ENCODE measurements at places on chromosomes 13 and 19.

GRCh38 chr13:96314974-96315373 is 225.1 kb downstream of the HS6ST3 start:
- no peak for DNase-seq

DNA sequence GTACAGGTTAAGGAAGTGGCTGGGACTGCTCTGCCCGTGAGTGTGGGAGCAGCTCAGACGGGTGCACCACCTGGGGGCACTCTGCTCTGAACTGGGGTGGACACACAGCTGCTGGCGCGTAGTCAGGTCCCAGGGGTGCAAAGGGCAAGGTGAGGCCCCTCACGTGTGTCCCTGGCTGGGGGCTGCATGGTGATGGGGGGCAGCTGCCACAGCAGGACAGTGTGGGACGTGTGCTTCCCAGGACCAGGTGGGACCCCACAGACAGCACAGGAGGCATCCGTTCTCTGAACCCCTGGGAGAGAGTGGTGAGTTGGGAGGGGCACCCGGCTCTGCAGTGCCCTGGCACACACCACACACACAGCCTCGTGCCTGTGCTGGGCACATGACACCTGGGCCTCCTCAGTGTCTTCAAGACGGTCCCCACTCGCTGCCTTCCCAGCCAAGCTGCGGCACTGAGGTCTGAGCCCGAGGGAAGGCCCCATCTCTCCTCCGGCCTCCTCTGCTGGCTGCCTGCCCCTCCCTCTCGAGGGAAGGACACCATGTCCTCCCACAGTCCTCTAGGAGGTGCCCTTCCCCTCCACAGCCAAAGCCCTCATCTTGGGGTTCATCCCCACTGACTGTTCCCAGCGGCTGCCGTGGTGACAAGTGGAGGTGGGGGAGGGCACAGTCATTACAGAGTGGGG is 24.7 kb downstream of the CILP2 start:
- no peak for DNase-seq

- peak; percentile 6 for DNase-seq
Measured at GRCh38 chr13:32669030-32669646, 82.9 kb downstream of the PDS5B start.

DNA sequence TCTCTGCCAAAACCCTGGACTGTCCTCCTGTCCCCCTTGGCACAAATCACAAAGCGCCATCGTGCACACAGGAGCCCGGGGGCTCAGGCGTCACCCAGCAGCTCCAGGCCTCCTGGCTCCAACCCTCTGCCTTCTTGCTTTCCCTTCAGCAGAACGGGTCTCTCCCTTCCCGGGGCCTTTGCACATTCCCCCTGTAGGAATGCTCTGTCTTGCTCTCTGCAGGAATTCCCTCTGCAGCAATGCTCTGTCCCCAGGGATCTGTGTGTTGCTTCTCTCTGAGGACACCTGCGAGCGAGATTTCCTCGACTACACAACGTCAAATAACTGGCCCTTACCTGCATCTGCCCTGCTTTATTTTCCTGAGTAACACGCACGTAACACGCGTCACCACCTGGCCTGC is 13.3 kb upstream of the RASA3 start:
- DNase-seq = no peak

DNA sequence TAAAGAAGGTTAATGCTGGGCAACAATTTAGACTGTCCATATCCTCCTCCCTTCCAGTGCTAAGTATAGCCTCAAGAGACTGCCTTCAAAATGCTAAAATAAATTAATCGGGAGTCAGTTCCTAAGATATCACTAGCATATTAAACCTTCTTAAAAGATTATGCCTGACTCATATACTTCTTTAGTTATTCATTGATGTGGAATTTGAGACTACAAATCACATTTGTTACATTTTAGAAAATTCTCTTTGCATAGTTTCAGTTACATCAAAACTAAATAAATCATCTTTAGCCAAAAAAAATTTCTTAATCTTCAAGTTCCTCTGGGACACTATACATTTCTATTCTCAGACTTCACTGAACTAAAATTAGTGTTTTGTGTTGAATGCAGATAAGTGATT is 769.1 kb downstream of the PCDH9 start:
- no peak for DNase-seq

DNA sequence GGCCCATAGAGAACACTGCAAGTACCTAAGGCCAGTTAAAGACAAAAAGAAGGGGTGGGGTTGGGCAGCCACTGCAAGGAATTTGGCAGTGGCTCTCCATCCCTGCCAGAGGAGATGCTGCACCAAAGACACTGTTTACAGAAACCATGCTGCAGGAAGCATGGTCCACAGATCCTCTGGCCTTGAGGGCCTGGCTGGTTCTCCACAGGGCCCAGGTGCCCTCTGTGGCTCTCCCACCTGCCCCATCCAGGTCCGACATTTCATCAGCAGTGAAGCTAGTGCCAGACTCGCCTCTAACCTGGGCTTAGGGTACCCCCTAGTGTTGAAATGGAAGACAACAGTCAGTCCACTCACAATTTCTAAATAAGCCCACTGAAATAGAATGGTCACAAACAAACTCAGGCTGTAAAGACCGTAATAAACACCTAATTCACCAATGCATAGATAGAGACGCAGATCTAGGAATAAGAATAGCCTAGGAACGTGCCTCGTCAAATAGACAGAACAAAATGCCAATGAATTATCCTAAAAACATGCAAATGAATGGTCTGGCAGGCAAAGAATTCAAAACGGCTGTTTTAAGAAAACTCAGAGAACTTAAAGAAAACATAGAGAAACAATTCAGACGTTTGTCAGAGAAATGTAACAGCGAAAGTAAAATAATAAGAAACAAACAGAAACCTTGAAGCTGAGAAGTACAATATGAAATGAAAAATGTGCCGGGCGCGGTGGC is 23.3 kb downstream of the LYPD4 start:
- DNase-seq = peak; percentile 74

GRCh38 chr19:30227012-30227621 is 145.1 kb upstream of the ZNF536 start:
- no peak for DNase-seq

DNA sequence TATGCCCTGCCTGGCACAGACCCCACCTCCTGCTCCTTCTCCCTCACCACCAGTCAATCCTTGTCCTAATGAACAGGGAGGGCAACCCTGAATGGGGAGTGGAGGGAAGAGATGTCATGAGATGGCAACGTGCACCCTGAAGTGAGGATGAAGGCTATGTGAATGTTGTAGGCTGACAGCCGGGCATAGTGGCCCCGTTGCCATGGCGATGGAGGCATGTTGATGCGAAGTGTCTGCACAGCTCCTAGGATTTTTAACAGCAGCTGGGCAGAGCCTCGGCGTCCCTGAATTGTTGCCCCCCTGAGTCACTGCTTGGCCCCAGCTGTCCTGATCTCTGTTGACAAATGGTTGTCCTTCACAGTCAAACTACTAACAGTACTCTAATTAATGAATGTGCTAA is 4.8 kb upstream of the ALOX5AP start:
- DNase-seq = no peak

DNA sequence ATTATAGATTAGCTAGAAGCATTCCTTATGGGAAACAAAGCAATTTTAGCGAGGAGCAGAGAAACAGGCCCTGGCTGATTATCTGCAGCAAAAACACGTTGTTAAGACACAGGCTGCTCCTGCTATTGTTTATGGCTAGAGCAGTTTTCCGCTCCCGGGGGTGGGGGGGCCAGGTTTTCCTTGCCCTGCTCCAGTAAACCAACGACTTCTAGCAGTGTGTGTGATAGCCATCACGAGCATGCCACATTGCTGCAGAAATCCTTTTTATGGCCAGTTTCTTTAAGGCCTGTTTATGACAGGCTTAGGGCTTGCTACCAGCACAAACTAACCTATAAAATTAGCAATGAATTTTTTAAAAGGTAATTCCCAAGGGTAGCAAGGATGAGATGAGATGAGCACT is 18.4 kb upstream of the IL17D start:
- DNase-seq = no peak

DNA sequence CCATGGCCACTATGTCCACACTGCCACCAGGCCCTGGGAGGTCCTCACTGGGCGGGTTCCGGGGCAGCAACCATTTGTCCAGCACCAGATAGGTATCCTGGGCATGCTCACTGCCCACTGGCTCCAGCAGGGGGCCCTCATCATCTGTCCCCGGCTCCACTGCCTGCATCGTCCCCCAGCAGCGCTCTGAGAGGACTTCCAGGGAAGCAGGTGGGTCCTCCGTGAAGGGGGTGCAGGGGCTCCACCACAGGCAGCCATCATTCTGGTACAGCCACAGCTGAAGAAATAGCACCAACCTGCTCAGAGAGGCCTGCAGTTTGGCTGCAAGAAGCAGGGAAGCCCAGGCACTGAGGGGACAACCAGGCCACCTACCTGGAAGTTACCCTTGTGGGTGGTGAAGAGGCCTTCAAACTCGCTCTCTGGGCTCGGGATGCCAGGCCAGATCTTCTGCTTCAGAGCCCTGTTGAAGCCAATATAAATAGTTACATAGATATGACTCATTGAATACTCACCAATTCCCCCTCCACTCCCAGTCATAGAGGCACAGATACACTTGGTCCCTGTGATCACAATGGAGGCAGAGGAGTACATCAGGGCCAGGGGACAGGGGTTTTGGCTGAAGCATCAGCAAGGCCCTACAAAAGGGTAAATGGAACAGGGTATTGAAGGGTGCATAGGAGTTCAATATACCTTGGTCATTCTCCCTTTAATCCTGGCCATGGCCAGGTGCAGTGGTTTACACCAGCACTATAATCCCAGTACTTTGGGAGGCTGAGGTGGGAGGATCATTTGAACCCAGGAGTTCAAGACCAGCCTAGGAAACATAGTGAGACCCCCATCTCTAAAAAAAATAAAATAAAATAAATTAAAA is 4.1 kb downstream of the SWSAP1 start:
- DNase-seq = peak; percentile 54

GRCh38 chr19:30696514-30696913 is 324.3 kb downstream of the ZNF536 start:
- peak; percentile 84 for DNase-seq

DNA sequence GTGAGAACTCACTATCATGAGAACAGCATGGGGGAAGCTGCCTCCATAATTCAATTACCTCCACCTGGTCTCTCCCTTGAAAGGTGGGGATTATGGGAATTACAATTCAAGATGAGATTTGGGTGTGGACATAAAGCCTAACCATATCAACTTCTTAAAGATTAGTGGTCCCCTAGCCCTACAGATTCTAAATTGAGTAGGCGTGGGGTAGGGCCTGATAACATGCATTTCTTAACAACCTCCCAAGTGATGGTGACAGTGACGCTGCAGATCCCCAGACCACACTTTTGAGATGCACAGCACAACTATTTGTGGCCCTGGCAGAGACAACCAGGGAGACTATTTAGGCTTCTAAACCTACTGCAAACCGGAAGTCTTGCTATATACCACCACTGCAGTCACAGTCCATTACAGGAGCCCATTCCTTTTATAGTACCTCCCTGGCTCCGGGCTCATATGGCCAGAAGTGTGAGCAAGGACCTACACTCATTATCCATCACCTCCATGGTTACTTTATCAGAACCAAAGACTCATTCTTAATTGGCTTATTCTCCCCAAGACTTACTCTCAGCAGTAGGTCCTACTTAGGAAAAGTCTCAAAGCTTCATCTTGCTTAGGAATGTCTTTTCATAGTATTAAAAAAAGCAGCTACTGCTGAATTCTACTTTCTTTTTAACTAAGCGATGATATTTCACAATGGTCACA is 2.1 kb upstream of the DPY19L3 start:
- DNase-seq = no peak

GRCh38 chr19:30388327-30388726 is 16.1 kb downstream of the ZNF536 start:
- DNase-seq = no peak

DNA sequence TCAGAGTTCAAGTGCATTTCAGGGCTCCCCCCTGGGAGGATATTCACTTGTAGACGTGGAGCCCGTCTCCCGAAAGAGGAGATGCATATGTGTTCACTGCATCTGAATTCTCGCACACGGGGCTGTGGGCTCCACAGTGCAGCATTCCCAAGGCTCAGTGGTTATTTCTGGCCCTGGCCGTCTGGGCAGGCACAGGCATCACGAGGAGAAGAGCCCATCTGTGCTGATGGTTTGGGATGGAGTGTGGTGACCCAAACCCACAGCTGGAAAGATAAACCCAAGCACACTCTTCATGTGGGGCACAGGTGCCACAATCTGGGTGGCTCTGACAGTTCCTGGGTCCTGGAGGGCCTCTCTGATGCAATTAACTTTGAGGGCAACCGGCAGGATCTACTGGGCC is 242.1 kb downstream of the TSHZ3 start:
- DNase-seq = no peak

GRCh38 chr19:852136-853013 is at the start of gene ELANE:
Gene ELANE, plus strand, starts transcription at chr19:852303. Its CDS starts 26 bp downstream, at chr19:852329.
- no peak for DNase-seq

- no peak for DNase-seq
Measured at GRCh38 chr19:29880498-29881081, 61.4 kb upstream of the URI1 start.

DNA sequence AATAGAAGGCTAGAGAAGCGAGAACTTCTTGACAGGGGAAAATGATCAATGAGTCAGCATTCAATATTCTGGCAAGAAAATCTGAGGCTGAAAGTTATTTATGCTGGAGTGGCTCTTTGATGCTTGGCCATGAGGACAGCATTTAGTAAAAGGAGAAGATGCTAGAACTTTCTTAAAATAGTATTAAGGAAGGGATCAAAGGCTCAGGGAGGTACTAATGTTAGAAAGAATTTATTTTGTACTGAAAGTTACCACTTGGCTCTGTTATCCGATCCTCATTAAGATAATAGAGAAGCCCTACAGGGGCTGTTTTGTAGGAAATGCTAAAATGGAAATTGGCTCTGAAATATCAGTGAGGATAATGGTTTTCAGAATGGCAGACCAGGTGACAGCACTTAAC is 1774.6 kb upstream of the PCDH20 start:
- no peak for DNase-seq

- DNase-seq = no peak
Measured at GRCh38 chr19:50167314-50167721, 4.2 kb upstream of the IZUMO2 start.

DNA sequence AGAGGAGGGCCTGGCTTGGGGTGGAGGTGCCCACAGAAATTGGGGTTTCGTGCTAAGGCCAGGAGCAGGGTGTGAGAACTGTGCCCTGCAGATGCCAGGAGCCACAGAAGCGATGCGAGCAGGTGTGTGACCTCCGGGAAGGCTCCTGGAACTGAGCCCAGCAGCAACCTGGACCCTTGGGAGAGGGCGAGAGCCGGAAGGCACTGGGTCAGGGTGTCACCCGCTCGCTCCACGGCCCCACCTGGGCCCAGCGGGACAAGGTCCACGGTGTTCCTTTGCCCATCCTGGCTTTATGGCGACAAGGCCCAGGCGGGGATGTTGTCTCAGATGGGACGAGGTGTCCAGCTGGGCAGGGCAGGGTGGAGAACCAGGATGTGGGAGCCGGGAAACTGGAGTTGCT is 4.2 kb downstream of the MISP start:
- DNase-seq = no peak

DNA sequence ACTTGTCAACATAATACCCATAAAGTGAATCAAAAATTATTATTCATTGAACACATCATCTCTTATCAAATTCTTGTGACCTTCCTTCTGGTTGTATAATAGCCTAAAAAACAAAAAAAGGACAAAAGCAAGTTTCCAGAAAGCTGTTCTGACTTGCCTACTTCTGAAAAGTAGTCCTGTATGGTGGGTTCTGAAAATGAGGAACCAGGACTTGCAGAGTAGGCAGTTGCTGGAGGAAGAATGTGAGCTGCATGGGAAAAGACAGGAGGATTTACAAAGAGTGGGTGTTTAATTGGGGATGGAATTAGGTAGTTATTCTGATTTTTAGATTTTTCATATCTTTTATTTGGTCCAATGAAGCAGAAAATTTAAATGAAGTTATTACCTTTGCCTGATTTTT is 56.7 kb downstream of the RCBTB2 start:
- no peak for DNase-seq

- DNase-seq = no peak
Measured at GRCh38 chr13:91771229-91771628, 372.8 kb downstream of the GPC5 start.

All from HuH-7 (cell line).